Suppressor macrophage treated with lipopolysaccharide for 1 hour (primary cell): ENCODE measurements at places on chromosomes 2 and 18.
A peak's percentile ranks its signal among the peaks of the same experiment; 100 is the strongest.

DNA sequence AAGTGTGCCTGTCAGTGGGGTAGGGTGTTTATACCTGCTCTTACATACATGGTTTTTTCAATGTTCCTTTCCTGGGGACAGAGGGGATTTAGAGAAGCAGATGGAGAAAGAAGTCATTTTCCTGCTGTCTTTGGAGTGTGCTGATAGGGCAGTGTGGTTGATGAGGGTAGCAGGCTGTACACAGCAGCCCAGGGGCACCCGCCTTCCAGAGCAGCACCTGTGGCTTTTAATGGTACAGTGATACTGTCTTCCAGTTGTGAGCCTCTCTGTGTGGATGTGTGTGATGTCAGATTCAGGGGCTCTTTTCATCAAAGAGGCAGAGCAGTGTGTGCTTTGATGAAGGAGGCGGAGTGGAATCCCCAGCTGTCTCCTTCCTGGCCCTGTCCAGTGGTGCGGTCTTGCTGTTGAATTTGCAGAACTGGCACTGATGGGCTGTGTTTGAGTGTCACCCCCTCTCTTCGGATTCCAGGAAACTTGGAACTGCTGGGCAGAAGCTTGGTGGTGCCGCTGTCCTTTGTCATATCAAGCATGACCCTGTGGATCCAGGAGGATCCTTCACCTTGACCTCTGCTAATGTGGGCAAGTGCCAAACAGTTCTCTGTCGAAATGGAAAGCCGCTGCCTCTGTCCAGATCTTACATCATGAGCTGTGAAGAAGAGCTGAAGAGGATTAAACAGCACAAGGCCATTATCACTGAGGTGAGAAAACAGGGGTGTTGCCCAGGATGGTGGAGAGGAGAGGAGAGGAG lies 259.8 kb downstream of the PHLPP1 start:
- DNase-seq: no peak

GRCh38 chr2:60966507-60967405 lies 50.8 kb upstream of the PEX13 start:
- DNase-seq: no peak

- DNase-seq: no peak
These were observed 612.7 kb upstream of the GCFC2 start for GRCh38 chr2:76323381-76323780.

DNA sequence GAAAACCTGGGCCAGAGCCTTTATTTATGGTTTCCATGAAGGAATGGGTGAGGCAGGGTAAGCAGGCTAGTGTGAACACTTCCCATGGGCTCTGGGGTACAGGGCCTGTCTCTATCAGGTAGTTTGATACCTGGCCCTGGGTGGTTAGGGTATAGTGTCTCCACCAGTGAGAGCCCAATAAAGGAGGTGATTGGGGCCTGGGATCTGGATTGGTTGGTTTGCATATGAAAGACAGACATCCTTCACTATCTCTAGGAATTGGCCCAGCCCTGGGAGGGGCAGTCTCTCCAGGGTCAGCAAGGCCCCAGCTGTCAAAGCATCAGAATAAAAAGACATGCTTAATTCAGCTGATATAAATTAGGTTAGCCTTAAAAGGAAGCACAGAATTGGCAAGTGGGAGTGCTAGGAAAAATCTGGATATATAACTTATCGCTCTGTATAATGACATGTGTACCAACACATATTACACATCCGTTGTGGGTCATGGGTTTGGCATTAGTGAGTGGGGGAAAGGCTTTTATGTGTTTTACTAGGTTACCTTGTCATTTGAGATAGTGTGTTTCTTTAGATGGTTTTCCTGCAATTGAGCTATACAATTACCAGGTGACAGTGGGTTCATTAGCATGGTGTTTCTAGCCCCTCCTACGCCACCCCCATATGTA lies 18.5 kb upstream of the TMEM178A start:
- DNase-seq: no peak

DNA sequence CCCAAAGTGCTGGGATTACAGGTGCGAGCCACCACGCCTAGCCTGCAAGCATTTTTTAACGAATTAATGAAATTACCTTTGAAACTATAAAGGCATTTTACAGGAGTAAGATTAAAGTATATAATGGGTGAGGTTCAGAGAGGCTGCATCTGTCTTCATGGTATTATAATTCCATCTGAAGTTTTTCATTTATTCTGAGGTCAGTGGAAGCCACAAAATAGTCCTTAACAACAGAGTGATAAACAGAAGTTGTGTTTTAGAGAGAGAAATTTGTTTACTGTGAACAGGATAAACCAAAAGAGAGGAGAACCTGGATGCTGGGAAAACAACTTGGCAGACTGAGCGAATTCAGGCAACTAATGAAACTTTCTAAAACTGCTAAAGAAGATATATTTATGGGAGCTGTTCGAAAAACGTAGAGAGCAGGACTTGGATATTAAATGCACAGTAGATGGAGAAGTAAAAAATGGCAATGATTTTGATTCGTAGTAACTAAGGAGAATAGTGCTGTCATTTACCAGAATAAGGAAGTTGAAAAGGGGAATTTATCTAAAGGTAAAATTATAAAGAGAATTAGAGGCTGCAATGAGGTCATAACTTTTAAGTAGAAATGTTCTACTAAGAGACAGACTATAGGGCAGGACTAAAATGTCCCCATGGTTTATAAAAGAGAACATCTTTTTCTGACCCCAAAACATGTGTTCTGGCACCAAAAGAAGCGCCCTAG lies 37.9 kb upstream of the ITGA4 start:
- DNase-seq: peak; percentile 90

DNA sequence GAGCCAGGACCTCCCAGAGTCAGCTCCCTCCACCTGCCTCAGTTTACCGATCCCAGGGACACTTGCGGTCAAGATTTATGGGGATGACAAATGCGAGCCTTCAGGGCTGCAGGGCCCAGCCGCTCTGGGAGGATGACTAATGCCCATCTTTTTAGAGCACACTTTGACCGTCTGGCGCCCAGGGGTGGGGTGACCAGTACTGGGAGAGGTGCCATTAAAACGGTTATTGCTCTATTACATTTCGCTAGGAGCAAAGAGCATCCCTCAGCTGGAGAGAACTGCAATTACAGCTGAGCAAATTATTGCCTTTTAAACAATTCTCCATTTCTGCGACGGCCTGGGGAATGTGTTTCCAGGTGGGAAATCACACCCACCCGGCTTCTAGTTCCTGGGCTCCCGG lies 42.6 kb upstream of the HPCAL1 start:
- DNase-seq: no peak

- peak; percentile 18 for DNase-seq
These were observed 108.9 kb downstream of the THSD7B start for GRCh38 chr2:136874258-136874657.
